Left lobe of liver (tissue), 2 donors: ENCODE measurements at places on chromosomes 16 and 17. TPM values are rescaled to one million over a fixed set of nuclear protein-coding genes. Genes with fewer than 3 reads are reported as not detected.

MYH8 gene
- not detected for total RNA-seq

DNA sequence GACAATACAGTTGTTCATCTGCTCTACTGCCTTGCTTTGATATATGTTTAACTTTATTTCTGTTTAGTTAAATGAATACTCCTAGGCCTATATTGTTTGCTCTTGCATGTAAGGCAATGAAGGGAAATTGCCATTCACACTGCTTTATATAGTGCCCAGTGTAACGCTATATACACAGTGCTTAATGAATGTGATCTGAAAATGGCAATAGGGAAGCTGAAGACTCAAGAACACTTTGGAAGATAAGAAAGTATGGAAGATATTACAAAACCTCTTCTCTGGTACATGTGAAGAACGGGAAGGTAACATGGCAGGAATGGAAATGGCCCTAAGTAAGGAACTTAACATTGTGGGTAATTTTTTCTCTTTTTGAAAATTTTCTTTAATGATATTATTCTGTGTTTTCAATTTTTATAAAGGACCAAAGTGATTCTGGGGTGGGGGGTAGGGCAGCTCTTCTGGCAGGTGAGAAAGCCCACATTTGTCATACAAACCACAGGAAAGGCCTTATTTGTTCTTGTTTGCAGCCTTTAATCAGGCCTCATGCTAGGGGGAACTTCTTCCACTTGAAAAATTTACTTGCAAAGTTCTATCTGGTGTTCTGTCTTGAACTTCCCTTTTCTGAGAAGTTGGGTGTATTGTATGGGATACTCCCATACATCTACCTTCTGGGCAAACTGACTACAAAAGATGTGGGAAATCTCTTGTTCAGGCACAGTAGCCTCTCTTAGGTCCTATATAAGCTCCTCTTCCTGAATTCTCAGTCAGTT lies 100.8 kb upstream of the CORO6 start:
- no peak for DNase-seq

- peak; percentile 56 for DNase-seq
These were observed 2.5 kb downstream of the CORO1A start for GRCh38 chr16:30185683-30186421.

ANKRD40 gene
- total RNA-seq, result 15.6 TPM

- no peak for DNase-seq
These were observed 9.0 kb downstream of the METRNL start for GRCh38 chr17:83088451-83088850.

SCARF1 gene
- total RNA-seq, result 12.5 TPM

- no peak for DNase-seq
These were observed 476.8 kb downstream of the SHISA9 start for GRCh38 chr16:13378151-13378550.

DNA sequence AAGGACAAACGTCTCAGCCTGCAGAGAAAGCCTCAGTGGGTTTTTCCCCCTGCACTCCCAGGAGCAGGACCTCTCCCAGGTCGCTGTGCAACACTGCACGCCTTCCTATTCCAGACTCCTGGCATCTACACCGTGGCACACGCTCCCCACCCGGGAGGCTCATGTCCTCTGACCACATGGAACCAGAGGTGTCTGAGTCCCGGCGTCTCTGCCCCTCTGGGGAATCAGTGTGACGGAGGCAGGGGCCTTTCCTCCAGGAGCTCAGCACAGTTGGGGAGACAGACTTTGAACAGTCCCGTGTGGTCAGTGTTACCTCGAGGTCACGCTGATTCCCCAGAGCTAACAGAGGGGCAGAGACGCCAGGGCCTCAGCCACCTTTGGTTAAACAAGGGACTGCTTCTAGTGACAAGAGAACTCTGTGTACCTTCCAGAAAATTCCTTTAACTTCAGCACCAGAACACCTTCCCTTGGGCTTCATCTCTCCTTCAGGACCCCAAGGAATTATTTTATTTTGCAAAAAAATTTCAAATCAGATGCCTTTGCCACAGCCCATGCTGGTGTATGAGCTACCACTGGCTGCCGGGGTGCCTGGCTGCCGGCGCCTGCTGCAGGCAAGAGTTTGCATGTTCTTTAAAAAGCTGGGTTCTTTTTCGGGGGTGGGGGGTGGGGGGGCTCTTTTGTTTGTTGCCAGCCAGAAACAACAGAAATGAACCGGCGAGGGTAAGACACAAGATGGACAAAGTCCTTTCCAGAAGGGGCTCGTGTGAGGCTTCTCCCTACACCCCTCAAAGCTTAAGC lies 6.6 kb downstream of the CANT1 start:
- DNase-seq, result peak; percentile 29

DNA sequence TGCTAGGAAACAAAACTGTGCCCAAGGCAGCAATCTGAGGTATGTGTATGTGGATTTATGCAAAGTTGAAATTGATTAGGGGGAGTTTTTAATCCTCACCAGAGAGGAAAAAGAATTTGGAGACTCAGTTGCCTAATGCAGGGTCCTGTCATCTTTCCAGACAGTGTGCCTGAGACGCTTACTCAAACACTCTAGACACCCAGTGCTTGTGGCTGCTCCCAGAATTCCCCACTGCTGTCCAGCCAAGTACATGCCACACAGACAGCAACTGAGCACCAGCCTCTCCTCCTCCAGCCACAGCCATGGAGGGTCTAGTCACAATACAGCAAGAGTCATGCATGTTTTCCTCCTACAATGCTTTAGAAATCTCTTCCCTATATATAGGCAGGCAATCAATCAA lies 118.1 kb downstream of the HIC1 start:
- DNase-seq, result no peak

- DNase-seq, result peak; percentile 72
These were observed at the start of gene TBX2 for GRCh38 chr17:61399131-61400065. TSS of gene TBX2 (plus strand) at chr17:61399843. CDS start at chr17:61400177, 334 bp downstream.

MRM3 gene
- total RNA-seq, result 13.3 TPM

GRCh38 chr17:80751070-80751945 lies 206.7 kb downstream of the RPTOR start:
- no peak for DNase-seq

DNA sequence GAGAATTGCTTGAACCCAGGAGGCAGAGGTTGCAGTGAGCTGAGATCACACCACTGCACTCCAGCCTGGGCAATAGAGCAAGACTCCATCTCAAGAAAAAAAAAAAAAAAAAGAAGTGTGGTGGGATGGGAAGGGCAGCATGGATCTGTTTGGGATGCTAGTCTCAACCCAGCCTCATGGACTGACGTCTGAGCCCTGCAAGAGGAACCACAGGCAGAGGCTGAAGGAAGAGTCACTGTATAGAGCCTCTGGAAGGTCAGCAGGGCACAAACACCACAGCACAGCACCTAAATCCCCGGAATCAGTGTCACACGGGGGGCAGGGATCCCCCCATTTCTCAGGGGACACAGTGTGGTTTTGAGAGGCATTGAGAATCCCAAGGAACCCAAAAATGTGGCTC lies 10.9 kb upstream of the CXCL16 start:
- no peak for DNase-seq

DNA sequence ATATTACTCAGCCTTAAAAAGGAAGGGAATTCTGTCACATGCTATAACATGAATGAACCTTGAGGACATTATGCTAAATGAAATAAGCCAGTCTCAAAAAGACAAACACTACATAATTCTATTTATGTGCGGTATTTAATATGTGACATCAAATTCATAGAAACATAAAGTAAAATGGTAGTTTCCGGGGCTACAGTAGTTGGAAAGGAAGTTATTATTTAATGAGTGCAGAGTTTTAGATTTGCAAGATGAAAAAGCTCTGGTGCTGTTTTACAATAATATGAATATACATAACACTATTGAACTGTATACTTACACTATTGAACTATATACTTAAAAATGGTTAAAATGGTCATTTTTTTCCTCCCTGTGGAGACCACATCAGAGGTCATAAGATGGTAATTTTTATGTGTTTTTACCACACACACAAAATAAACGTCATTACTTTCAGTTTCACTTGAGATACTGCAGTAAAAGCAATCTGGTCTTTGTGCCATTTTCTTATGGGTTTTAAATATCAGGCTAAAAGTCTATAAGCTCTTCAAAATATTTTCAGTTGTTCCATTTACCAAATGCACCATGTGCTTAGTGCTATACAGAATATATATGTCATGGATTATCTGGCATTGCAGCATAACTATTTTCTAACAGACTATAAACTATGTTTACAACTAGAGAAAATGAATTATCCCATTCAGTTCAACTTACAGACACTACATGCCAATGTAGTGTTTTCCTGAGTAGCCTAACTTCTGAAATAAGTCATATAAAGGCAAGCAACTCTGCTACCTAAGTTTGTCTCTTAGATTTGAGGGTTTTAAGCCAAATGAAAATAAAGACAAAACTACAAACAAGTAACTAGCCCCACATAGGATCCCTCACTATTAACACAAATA lies 90.9 kb downstream of the SPAG9 start:
- no peak for DNase-seq

ADAD2 gene
- total RNA-seq, result not detected

DNA sequence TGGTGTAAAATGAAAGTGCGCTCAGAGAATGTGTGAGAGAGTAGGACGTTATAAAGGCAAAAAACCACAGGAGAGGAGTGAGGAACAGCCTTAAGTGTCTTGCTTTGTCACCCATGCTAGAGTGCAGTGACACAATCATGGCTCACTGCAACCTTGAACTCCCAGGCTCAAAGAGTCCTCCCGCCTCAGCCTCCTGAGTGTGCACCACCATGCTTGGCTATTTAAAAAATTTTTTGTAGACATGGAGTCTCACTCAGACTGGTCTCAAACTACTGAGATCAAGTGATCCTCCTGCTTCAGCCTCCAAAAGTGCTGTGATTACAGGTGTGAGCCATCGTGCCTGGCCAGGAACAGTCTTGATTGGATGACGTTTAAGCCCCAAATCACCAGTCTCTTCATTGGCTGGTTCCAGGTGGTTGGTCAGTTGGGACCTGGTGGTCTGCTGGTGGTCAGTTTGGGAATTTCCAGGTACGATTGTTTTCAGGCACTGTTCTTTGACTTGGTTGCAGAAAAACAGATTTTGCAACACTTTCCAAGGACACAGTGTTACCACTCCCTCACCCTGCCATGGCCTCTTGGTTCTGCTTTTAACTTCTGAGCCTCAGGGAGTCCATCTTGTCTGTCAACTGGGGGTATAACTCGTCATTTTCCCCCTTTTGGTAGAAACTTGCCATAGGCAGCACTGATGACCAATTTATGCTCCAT lies 21.2 kb downstream of the DHODH start:
- DNase-seq, result no peak

CLUH gene
- total RNA-seq, result 194 TPM

GRCh38 chr17:17507465-17508011 lies 11.3 kb upstream of the RASD1 start:
- DNase-seq, result no peak

- DNase-seq, result peak; percentile 81
These were observed 2.5 kb upstream of the CCL2 start for GRCh38 chr17:34252444-34253138.

- DNase-seq, result peak; percentile 67
These were observed 46.6 kb upstream of the NUDT7 start for GRCh38 chr16:77675464-77676324.

NQO1 gene
- 4.9 TPM for total RNA-seq

HS3ST3B1 gene
- total RNA-seq, result 39.8 TPM

PHOSPHO1 gene
- total RNA-seq, result 0.28 TPM
